Fibroblast of skin of right biceps (primary cell): ENCODE measurements at places on chromosomes 13 and 19.

- peak; percentile 92 for DNase-seq
Measured at GRCh38 chr13:49110122-49110912, 109.8 kb upstream of the MLNR start.

DNA sequence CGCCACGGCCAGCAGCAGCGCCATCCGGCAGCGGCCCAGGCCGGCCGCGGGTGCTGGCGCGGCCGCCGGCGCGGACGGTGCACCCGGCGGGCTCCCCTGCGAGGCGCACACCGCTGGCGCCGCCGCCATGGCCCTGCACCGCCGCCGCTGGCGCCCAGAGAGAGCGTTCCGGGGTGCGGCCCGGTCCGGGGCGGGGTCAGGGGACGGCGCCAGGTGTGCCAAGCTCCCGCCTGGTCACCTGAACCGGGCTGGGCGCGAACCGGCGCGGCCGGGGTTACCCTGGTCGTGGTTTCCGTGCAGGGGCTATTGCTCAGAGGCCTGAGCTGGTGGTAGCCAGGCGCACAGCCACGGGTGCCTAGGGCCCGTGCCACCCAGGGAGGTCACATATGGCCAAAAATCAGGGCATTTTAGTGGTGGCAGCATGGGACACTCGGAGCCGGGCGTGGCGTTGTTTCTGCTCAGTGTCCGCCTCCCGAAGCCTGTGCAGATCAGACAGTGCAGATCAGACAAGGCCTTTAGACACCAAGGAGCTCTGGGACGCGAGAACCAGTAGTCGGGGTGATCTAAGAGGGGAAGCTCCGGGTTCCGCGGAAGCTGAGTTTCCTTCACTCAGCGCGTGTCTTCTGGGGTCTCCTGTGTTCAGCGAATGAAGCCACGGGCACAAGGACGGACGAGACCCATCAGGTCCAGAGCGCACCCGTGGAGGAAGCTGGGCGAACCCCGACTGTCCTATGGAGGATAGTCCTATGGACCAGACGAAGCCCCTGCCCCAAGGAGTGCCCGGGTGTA lies at the start of gene TMEM238:
TSS of gene TMEM238 (minus strand) at position 162 of the 789 bp plus-strand sequence. CDS start at position 129, 33 bp downstream.
- DNase-seq, result no peak

DNA sequence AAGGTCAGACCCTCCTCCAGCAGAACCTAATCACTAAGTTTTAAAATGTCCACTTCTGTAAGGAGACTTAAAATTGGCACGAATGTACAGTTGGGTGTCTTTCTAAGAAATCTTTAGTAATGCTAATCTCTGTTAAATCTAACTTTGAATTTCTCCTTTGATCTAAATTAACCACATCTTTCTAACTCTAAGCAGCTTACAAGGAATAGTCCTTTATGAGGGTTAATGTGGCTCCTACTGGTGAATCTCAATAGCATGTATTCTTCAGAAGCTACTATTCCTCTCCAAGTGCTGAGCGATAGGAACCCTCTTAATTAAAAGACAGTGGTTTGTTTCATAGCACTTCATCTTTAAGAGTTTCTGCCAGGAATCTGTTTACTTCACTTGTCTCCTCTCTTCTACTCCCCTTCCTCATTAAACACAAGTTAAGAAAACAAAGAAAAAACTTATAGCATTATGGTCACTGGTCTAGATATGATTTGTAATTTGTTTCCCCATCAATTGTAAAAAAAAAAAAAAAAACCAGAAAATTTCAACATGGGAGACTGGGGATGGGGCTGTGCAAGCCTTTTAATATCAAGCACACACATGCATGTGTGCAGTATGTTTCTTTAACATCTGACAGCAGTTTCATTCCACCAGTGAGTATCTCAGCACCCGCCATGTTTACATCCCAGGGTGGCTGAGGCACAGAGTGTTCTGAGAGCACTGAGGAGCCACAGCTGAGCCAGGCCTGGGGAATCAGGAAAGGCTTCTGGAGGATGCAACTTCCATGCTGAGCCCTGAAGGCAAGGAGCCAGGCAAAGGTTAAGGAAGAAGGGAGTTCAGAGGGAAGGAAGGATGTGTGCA lies 57.7 kb downstream of the ATP7B start:
- no peak for DNase-seq

GRCh38 chr19:35214766-35215422 lies 13.6 kb downstream of the FAM187B start:
- no peak for DNase-seq

- no peak for DNase-seq
Measured at GRCh38 chr13:110454956-110455355, 106.6 kb downstream of the RAB20 start.

- no peak for DNase-seq
Measured at GRCh38 chr13:25654322-25654721, 282.5 kb downstream of the ATP8A2 start.

GRCh38 chr13:28357911-28358433 lies 137.0 kb downstream of the FLT1 start:
- DNase-seq, result no peak

DNA sequence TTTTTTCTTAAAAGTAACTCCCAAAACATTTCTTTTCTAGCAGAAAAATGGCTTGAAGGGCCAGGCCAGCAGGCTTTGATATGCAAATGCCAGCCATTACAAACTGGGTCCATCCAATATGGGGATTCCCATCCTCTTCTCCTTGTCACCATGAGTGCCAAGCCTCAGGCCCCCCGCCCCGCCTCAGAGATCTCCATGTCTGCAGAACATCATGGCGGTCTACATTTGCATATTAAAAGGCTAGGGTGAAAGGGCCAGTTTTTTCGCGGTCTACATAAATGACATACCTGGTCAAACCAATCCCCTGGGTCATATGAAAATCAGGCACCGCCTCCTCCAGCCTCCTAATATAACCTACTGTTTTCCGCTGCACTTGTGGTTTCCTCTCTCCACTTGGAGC lies 1327.6 kb downstream of the UQCRFS1 start:
- no peak for DNase-seq

GRCh38 chr19:633786-634639 lies 676 bp upstream of the POLRMT start:
- DNase-seq, result no peak

DNA sequence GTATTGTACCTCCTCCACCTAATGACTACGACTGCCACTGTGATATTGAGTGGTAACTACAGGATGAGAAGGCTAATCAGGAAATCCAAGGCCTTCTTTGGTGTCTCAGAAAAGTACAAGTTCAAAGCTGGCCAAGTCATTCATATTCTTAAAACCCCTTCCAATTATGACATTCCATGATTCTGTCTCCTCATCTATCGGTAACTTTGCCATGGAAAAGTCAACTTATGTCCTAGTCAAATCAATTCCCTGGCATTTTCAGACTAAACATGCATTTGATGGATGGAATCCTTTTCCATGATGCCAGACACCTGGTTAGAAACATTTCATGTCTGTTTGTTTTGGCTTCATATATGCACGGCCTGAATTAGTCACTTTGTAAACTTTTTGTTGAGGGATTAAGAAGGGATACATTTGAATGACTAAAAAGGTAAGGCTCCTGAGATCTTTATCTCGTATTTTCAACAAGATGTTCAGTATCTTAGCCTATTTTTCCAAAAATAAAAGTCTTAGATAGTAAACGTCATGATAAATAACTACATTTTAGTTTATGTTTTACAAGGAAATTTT lies 186.5 kb downstream of the NHLRC3 start:
- DNase-seq, result no peak

GRCh38 chr19:8577247-8577646 lies at the start of gene MYO1F:
TSS of gene MYO1F (minus strand) at chr19:8577442. CDS start at chr19:8577309, 133 bp downstream.
- DNase-seq, result no peak

DNA sequence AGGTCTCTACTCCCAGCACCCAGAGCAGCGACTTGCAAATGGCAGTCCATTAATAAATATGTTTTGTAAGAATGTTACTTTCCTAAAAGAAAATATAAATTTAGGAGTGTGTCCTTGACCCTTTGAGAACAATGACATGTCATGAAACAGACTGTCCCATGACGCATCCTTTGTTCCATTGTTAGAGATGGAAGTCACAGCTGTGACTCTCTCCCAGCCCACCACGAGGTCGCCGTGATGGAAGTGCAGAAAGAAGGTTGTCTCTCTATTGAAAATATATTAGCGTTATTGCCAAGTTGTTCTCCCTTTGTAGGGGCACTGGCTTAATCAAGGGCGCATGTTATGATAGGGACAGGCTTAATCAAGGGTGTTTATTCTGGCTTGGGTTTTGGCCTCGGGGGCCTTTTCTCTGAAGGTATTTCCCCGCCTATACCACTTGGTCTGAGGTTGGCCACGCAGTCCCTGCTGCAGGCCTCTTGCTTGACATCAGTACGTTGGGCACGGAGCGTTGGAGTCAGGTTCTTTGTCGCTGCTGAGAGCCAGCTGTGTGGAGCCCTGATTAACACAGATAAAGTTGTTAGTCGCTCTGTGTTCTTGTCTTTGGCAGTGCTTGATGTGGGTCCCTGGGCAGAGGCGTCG lies 126.7 kb upstream of the ZNF536 start:
- DNase-seq, result no peak

GRCh38 chr13:89382981-89383380 lies 1711.8 kb downstream of the SLITRK5 start:
- no peak for DNase-seq

DNA sequence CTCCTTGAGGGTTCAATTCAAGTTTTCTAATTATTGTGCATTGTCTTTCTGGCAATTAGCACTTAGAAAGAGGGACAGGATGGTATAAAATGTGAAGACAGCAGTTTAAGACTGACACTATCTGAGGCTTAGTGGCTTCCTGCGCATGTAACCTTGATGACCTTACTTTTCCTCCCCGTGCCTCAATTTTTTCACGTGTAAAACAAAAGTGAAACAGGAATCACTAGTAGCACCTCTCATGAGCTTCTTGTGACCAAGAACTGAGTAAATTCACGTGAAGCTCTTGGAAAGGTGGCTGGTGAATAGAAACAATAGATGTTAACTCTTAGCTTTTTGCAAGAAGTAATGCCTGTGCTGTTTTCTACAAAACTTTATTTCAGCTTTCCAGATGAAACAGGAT lies 233.9 kb downstream of the LMO7 start:
- no peak for DNase-seq

- DNase-seq, result no peak
Measured at GRCh38 chr13:32941368-32941767, 74.9 kb upstream of the KL start.

DNA sequence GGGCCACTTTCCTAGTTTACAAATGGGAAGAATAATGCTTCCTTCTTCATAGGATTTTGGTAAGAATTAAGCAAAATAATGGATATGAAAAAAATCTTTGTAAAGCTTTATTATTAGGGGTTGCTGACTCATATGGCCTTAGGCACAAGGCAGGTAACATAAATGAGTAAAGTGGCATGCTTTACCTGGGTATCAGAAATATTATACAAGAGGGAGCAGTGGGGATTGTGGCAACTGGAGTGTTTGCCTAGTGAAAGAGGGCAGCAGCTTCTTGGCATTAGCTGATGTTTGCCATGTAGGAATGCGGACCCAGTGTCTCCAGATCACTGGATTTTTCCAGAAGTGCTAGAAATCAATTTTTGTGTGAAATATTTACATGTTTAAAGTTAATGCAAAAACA lies 19.5 kb downstream of the WDFY2 start:
- no peak for DNase-seq

GRCh38 chr19:43624933-43625332 lies 5.5 kb upstream of the ZNF428 start:
- DNase-seq, result peak; percentile 18

DNA sequence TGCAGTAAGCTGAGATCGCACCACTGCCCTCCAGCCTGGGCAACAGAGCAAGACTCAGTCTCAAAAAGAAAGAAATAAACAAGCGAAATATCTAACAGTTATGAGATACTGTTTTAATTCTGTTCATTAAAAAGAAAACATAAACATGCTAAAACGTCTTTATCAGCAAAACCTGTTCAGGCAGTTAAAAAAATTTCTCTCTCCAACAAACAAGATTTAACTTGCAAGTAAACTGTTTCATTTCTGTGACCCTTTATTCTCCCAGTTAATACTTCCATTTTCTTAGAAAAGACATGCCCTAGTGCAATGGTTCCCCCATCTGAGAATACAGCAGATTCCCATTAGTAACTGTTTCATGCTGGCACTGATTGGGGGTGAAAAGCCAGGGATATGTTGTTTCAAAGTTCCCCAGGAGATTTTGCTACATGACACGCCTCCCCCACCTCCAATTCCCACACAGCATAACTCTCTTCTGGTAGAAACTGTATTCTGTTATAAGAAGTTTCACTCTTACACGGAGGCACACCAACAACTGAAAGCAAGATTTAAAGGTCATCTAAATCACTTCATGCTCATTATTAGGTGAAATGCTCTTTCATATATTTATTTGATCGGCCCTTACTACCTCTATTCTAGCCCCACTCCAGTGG lies 24.4 kb downstream of the ELF1 start:
- DNase-seq, result no peak
